ENCODE measurements at places on chromosomes 7 and 10.

GRCh38 chr7:46109437-46109836 lies 188.4 kb upstream of the IGFBP3 start:
- no peak overlapping the region for H3K27ac ChIP-seq
- H3K4me1 ChIP-seq = no peaks in the 10 kb centered on the region
- no peaks in the 10 kb centered on the region for H3K36me3 ChIP-seq
- DNase-seq = no peak

DNA sequence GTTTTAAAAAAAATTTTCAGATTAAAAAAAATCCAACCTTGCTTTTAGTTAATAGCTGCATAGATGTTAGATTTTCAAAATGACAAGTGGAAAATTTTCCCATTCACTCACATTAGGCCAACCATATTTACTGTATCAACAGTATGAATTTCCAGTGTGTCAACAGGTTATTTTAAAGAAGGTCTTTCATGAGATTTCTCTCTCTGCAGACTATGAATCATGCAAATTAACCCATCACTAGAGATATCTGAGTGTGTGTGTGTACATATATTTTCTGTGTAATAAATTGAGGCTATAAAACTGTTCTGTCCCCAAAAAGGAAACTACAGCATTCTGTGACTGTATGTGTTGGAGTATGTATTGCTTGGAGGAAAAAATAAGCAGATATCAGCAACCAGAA lies 305.6 kb downstream of the ARL4A start:
- no peak for DNase-seq
- no peak overlapping the region for H3K27ac ChIP-seq
- no peak overlapping the region for H3K4me3 ChIP-seq

DNA sequence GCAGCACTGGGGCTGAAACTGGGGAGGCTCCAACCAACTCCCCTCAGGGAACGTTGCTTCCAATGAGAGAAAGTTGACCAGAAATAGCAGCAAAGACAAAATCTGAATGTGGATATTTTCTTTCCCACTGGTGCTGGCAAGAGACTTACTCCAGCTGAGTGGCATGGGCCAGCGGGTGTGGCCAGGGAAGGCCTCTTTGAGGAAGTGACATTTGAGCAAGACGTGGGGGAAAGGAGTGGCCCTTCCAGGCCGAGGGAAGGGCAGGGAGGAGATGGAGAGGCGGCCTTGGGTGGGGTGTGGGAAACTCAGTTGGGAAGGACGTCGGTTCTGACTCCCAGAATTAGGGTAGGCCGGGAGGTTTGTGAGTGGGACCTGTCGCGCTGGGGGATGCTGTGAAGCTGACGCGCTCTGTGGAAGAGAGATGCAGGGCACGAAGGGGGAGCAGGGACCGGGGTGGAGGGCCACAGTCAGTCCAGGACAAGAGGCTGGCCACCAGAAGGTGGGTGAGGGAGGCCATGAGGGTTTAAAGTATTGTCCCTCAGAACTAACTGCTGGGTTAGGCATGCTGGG lies 96.7 kb upstream of the IKZF1 start:
- H3K27me3 ChIP-seq = peaks cover 18% of the 10 kb centered on the region
- DNase-seq = no peak
- peaks cover 14% of the 10 kb centered on the region for H3K4me1 ChIP-seq
- H3K27ac ChIP-seq = no peak overlapping the region

- H3K4me3 ChIP-seq = peak overlapping the region; percentile 90
- H3K36me3 ChIP-seq = peaks cover 6% of the 10 kb centered on the region
- peak overlapping the region; percentile 88 for H3K27ac ChIP-seq
- DNase-seq = peak; percentile 73
These were observed 386 bp downstream of the ABHD11 start for GRCh38 chr7:73738220-73738611.

DNA sequence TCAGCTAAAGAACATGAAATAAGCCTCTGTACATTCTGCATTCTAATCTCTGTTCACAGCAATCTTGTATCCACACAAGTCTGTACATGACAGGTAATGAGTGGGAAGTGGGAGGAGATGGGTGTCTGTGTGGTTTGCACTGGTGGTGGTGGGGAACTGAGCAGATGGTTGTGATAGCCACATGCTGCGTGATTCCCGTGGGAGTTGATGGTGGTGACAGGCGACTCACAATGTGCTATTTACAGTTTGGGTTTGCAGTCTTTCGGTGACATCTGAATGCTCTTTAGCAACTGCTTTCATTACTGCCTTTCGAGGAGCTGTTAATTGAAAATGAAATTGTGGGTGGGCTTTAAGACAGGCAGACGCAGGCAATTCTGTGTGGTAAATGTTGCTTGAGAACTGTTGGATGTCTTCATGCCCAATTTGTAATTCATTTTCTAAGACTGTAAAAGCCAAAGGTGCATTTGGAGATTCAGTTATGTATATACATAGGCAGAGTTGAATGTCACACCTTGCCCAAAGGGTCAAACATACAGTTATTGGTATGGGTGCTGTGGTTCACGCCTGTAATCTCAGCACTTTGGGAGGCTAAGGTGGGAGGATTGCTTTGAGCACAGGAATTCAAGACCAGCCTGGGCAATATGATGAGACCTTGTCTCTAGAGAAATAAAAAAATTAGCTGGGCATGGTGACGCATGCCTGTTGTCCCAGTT lies 308.2 kb downstream of the AUTS2 start:
- no peaks in the 10 kb centered on the region for H3K27me3 ChIP-seq
- DNase-seq = peak; percentile 21
- peaks cover 37% of the 10 kb centered on the region for H3K4me1 ChIP-seq
- H3K4me3 ChIP-seq = no peak overlapping the region
- peaks cover 10% of the 10 kb centered on the region for H3K36me3 ChIP-seq

GRCh38 chr7:124796771-124797170 lies 31.2 kb upstream of the GPR37 start:
- no peak for DNase-seq
- H3K4me1 ChIP-seq = peaks cover 7% of the 10 kb centered on the region
- no peak overlapping the region for H3K4me3 ChIP-seq
- H3K27ac ChIP-seq = no peak overlapping the region

GRCh38 chr10:69202332-69202731 lies 17.8 kb upstream of the HKDC1 start:
- no peaks in the 10 kb centered on the region for H3K27me3 ChIP-seq
- no peak overlapping the region for H3K4me3 ChIP-seq
- no peak overlapping the region for H3K27ac ChIP-seq
- no peaks in the 10 kb centered on the region for H3K4me1 ChIP-seq
- no peak for DNase-seq

GRCh38 chr7:141610671-141611070 lies 59.5 kb downstream of the AGK start:
- no peak for DNase-seq
- no peaks in the 10 kb centered on the region for H3K27me3 ChIP-seq
- peaks cover 55% of the 10 kb centered on the region for H3K36me3 ChIP-seq

DNA sequence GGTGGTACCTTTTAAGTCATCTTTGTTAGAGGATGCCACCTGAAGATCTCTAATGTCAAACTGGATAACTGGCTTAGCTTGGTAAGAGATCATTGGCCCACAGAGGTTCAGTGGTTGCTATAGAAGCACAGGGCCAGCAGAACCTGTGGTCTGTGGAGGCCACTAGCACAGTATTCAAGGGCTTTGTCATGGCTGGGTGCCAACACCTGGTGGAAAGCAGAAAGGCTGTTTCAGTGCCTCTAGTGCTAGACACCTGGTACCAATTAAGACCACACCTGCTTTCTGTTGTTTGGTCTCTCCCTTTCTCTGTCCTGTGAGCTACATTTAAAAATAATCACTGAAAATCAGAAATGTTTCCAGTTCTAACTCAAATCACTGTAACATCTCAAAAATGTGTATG lies 10.0 kb upstream of the PCGF5 start:
- peaks cover 7% of the 10 kb centered on the region for H3K27me3 ChIP-seq
- no peak for DNase-seq
- no peak overlapping the region for H3K4me3 ChIP-seq

DNA sequence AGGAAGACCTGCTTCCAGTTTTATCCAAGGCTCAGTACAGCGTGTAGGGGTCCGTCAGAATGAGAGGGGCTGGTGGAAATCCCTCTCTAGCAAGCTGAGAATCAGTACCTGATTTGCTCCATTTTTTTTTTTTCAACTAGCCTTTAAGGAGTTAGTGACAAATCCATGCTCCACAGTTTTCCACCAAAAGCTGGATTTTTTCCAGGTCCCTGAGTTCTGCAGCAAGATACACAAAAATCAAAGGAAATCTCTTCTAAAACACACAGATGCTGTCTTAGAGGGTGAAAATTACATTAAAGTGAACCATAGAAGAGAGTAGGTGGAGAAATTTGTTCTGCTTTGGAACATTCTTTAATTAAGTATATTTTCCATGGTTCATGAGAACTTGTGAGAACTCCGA lies 30.4 kb downstream of the MDFIC start:
- no peaks in the 10 kb centered on the region for H3K4me1 ChIP-seq
- H3K36me3 ChIP-seq = peaks cover 4% of the 10 kb centered on the region
- no peak overlapping the region for H3K27ac ChIP-seq
- no peaks in the 10 kb centered on the region for H3K27me3 ChIP-seq

DNA sequence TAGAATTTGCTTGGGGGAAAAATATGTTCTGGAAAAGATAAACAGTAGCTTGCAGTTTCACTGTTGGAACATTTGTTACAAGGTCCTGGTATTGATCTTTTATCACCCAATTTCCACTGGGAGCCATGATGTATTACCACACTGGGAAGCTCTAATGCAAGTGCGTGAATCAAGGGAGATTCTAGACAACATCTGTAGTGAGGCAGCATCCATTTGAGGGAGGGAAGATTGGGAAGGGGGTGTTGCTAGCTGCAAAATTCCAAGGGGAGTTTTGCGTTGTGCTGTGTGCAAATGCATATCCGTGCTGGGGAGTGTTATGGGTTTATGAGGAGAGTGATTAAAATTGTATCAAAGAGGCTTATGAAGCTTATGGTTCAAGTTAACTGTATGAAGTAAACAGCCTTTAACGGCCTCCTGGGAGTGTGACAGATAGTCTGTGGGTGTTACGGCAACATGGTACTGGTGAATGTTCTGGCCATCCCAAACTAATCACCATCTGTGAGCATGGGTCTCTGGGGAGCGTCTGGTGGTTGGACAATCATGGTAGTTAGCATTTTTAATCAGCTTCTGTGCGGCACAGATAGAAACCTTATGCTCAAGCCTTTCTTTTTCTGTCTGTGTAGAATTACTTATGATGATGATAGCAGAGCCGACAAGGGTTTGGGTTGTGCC lies 601.9 kb upstream of the GALNT17 start:
- H3K27ac ChIP-seq = peak overlapping the region; percentile 25
- H3K27me3 ChIP-seq = no peaks in the 10 kb centered on the region
- no peak for DNase-seq
- H3K36me3 ChIP-seq = peaks cover 39% of the 10 kb centered on the region
- peaks cover 52% of the 10 kb centered on the region for H3K4me1 ChIP-seq

DNA sequence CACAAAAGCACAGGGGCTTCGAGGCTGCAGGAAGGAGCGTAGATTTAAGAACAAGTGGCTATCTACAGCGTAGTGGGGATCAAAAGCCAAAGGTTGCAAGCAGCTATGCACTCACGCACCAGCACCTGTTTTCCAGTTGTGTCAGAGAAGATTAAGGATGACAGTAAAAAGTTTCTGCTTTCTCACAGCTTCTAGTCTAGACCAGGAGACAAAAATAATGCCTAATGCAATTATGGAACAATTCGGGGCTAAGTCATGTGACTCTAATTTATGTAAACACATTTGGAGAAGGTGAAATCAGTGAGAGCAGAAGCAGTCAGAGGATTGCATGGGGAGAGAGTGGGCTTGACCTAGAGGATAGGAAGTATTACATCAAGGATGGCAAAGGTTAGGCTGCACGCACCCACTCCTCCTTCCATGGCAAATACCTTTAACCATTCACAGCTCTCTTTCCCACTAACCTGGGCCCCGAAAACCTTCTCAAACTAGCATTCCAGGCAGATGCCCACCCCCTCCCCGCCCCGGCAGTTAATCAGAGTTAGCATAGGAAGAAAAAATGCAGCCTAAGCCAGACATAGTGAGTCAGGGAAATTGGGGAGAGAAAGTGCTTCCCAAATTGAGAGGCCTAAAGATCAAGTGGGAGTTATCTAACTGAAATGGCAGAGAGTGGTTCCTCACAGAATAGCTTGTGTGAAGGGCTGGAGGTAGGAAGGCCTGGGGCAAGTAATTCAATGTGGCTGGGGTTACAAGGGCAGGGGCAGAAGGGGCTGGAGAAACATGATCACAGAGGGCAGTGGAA lies 48.2 kb upstream of the GPAM start:
- peaks cover 29% of the 10 kb centered on the region for H3K4me1 ChIP-seq
- peak overlapping the region; percentile 34 for H3K27ac ChIP-seq
- no peaks in the 10 kb centered on the region for H3K36me3 ChIP-seq

DNA sequence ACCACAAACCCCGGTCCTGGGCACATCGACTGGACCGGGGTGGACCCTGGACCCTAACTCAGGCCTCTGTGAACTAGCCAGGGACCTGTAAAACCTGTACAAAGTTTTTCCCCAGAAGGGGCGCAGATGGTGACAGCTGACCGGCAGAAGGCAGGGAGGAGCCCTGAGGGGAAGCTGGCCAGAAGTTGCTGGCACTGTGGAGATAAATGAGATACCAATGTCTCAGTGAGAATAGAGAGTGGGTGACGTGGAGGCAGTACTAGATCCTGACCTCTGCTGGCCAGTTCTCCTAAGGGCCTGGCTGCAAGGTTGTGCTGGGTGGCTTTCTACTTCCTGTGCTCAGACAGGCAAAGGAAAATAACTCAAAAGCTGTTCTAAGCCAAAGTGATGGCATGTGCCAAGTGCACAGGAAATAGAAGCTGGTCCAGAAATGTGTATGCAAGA lies 10.6 kb upstream of the TSPAN14 start:
- H3K4me1 ChIP-seq = peaks cover 45% of the 10 kb centered on the region
- no peak for DNase-seq
- no peak overlapping the region for H3K4me3 ChIP-seq
- no peaks in the 10 kb centered on the region for H3K27me3 ChIP-seq
- H3K36me3 ChIP-seq = no peaks in the 10 kb centered on the region

DNA sequence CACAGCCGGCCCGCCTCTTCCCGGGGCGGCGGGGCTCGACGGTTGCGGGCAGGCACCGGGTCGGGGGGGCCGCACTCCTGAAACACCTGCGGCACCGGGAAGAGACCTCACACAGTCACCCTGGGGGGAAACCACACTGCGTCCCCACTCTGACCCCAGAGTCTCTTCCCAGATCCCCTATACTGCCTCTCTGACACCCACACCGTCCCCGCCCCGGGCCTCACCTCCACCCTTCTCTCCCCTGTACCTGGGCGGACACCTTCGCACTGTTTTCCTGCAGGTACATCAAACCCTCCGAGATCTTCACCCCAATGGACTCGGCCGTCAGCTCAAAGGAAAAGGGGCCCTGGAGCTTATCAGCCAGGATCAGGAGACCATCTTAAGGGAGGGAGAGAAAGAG lies 3.4 kb upstream of the GAL3ST4 start:
- no peak for DNase-seq
- peaks cover 33% of the 10 kb centered on the region for H3K36me3 ChIP-seq
- H3K27me3 ChIP-seq = peaks cover 49% of the 10 kb centered on the region

DNA sequence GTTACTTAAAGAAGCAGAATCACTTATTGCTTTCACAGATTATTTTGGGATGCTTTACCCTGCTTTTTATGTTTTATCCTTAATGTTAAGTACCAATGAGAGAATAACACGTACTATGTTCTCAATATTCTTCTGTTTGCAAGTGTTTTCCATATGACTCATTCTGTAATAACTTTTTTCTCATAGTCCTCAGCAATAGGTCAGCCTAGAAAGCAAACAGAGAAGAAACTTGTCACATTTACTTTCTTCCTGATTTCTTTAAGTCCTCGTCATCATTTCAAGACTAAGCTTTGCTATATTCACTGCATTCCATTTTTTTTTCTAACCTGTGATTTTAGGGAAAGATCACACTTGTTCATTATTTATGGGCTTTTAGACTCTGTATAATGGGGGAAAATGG lies 6.8 kb upstream of the AGR2 start:
- DNase-seq = no peak
- no peak overlapping the region for H3K27ac ChIP-seq
- H3K36me3 ChIP-seq = no peaks in the 10 kb centered on the region
- no peaks in the 10 kb centered on the region for H3K27me3 ChIP-seq
- H3K4me1 ChIP-seq = peaks cover 10% of the 10 kb centered on the region

All from nephron progenitor cell (in vitro differentiated cells).